ENCODE measurements at places on chromosomes 7 and 10.
A peak's percentile ranks its signal among the peaks of the same experiment; 100 is the strongest.

- no peak for DNase-seq
Observed at GRCh38 chr7:2175514-2175913, 57.2 kb downstream of the MAD1L1 start.

GRCh38 chr10:3425261-3425660, 252.7 kb upstream of the PITRM1 start:
- DNase-seq, result no peak

- DNase-seq, result no peak
Observed at GRCh38 chr10:48594371-48594770, 10.5 kb downstream of the ARHGAP22 start.

DNA sequence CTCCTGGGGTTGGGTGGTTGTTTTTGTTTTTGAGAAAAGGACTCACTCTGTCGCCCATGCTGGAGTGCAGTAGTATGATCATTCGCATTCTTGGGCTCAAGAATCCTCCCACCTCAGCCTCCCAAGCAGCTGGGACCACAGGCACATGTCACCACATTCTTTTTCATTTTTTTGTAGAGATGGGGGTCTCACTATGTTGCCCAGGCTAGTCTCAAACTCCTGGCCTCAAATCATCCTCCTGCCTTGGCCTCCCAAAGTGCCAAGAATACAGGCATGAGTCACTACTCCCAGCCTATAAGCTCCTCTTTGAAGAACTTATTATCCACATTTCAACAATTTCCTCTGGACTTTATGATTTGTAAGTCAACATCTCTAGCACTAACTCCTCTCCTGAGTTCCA, 102.7 kb downstream of the KMT2C start:
- no peak for DNase-seq

DNA sequence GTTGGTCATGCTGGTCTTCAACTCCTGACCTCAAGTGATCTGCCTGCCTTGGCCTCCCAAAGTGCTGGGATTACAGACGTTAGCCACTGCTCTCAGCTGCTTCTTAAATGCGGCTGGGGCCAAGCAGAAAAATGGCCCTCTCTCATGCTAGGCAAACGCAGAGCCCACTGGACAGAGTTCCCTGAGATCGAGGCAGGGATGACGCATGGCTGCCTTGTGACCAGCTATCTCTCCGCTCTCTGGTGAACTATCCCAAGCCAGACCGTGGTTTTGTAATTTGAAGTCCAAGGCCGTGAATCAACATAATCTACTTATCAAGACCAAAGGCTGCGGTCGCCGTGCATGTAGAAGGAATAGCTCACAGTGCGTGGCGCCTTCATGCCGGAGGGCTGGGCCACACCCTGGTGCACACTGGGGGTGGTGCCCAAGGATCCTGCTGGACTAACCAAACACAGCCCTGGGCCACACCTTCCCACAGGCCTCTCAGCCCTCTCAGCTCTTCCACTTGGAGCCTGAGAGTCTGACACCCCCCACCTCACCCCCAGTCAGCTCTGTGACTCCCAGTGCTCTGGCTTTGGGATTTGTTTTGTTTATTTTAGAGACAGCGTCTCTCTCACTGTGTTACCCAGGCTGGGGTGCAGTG, 88.1 kb upstream of the CUX1 start:
- no peak for DNase-seq

- no peak for DNase-seq
Observed at GRCh38 chr7:155975490-155975889, 163.2 kb upstream of the SHH start.

- DNase-seq, result no peak
Observed at GRCh38 chr10:69558559-69558958, 14.7 kb downstream of the NEUROG3 start.

DNA sequence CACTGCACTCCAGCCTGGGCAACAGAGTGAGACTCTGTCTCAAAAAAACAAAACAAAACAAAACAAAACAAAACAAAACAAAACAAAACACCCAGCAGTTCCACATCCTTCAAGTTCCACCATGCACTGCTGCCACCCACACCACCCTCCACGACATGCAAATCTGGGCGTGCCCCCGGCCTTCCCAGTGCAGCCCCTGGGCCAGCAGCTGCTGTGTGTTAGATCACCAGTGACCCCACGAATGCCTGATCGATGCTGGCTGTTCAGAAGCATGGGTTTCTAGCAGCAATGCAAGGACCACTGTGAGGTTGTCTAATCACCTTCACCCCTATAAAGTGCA, 36.3 kb downstream of the ELFN1 start:
- no peak for DNase-seq

GRCh38 chr10:124596962-124597845, 135.6 kb downstream of the LHPP start:
- DNase-seq, result no peak

DNA sequence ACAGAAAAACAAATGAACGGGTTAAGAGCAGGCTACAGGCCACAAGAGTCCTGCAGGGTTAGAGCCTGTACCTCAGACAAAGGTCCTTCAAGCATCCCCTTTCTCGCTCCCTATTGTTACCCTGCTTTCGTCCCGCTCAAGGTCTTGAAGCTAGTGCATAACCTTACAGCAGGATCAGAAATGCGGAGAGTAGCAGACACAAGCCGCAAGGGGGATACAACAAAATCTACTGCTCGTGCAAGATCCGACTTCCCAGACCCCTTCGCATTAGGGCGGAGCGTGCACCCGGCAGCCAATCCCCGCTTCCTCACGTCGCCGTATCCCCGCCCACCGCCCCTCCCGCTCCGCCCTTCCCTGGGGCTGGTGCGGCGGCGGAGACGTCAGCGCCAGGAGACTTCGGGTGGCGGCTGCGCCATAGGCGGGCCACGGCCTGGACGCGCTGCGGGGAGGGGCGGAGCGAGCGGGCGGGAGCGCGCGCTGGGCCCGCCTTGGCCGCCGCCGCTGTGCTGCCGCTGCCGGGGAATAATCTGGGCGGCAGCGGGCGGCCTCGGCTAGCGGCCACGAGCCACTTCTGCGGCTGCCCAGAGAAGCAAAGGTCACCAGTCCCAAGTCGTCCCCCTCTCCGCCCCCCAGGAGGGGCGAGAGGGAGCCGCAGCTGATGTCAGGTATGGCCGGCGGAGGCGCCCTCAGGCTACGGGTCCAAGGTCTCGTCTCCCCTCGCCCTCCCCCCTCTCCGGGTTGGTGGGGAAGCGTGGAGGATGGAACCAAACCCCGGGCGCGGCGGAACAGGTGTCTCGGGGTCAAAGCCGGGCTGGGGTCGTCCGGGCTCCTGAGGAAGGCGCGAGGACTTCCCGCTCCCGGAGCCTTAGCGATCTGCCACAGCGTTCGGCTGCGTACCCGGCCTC, at the start of gene C1GALT1:
Gene C1GALT1 (plus strand): TSS at position 389 of the 905 bp plus-strand sequence. CDS start 51,776 bp downstream, outside the sequence.
- DNase-seq, result peak; percentile 95

GRCh38 chr7:100520138-100520537, 18.9 kb upstream of the AGFG2 start:
- DNase-seq, result no peak
